ENCODE measurements at places on chromosomes 7 and 10.

DNA sequence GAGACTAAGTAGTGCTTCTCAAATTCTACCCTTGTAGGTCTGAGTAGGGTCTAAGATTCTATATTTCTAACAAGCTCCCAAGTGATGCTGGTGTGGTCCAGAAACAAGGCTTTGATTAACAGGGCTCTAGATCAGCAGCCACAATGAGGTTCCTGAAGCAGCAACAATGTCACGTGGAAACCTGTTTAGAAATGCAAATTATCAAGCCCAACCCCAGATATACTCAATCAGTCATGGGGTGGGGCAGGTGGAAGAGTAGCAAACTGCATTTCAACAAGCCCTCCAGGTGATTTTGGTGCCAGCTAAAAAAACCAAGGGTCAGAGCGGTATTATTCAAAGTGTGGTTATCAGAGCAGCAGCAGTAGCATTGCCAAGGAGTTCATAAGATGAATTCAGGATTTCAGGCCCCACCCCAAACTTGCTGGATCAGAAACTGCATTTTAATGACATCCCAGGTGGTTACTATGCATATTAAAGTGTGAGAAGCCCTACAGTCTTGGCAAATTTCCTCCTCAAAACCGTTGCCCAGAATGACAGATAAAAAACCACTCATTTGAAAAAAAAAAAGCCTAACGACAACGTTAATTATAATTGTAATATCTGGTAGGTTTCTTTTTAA is 199.2 kb downstream of the AHR start:
- no peak for DNase-seq

- DNase-seq: no peak
Measured at GRCh38 chr7:128741491-128741890, 2.3 kb downstream of the CALU start.

GRCh38 chr10:132281915-132282666 is 25.7 kb downstream of the STK32C start:
- no peak for DNase-seq

DNA sequence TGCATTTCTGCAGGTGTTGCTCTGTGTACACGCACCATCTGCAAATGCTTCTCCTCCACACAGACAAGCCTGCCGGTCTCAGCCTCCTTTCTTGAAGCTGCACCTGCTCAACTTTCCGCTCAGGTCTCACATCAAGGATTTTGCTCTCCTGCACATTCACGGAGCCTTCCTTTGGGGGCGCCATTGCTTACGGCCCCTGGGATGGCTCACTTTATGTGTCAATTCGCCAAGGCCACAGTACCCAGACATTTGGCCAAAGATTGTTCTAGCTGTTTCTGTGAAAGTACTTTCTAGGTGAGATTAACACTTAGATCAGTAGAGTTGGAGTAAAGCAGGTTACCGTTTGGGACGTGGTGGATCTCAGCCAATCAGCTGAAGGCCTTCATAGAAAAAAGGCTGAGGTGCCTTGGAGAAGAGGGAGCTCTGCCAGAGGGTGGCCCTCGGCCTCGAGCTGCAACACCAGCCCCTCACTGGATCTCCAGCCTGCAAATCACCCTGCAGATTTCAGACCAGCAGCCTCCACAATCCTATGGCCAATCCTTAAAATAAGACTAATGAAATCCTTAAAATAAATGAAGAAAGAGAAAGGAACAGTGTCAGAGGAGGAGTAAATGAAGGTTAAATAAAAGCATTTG is 39.9 kb upstream of the PPP2R2D start:
- DNase-seq: no peak

DNA sequence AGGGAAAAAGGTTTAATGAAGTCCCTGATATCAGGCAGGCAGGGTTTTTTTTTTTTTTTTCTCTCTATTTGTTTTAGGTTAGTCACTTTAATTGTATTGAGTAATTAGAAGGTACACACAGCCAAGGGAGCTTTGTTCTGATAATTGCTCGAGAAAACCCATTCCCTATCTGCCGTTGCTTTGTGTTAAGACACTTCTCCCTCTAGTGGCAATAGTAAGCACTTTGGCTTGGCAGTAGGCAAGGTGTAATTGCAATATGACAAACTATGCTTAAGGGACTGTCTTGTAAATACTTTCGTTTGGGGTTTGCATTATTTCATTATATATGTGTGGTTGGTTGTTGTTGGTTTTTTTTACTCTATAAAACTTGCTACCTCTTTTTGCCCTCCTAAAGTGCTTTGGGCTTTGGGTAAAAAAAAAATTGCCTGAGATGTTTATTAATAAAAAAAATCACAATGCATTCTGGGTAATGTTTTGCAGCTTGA is 113.4 kb downstream of the BTRC start:
- DNase-seq: peak; percentile 71

DNA sequence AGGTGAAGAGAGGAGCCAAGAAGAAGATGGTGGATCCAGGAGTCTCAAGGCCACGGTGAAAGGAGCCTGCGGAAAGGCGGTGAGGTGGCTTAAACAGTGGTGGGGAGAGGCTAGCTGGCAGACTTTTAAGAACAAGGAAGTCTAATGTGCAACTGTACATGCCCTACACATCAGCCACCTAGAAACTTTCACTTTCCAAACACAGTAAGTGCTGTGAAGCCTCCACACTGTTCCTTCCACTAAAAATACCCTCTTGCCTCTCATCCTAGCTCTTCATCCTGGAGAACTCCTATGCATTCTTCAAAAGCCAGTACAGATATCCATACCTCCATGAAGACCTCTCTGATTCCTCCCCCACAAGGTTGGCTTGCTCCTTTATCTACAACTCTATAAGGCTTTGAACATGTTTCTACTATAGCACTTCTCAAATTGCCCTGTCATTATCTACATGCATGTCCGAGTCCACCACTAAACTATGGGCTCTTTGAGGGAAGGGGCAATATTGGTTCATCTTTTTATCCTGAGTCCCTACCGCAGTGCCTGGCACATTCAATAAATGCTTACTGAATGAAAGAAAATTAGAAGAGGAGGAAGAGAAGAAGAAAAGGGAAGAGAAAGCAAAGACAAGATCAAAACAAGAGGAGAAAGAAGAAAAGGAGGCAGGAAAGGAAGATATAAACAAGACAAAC is 54.2 kb downstream of the DNAJC12 start:
- DNase-seq: no peak

GRCh38 chr10:114917459-114917858 is 20.5 kb upstream of the TRUB1 start:
- DNase-seq: no peak

GRCh38 chr10:35463105-35463867 is 127.0 kb downstream of the CCNY start:
- no peak for DNase-seq

DNA sequence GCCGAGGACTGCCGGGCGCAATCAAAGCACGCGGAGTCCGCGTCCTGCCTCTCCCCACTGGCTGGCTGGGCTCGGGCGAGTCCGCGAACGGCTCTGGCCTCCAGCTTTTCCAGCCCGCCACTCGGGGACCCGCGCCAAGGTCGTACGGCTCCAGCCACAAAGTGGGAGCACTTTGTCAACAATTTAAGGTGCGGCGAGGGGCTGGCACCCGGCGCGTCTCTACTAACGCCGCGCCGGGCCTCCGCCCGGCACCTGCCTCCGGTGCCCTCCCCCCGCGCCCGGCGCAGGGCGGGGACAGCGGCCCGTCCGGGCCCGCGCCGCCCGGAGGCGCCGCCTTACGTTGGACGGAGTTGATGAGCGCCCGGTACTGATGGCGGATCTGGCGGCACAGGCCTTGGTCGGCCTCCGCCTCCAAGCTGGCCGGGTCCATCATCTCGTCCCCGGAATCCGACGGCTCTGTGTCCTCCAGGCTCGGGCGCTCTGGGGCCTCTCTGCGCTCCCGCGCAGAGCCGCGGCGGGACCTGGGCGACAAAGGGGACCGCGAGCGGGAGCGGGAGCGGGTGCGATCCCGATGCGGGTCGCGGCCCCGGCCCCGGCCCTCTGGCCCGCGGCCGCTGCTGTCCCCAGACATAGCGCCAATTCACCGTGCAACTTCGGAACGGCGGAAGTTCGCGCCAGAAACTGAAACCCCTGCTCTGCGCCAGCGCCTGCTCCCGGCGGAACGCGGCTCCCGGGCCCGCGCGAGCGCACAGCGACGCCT is at the start of gene NSMCE4A:
Gene NSMCE4A (minus strand): TSS at position 683 of the 760 bp plus-strand sequence. CDS start 52 bp downstream, at position 631.
- peak; percentile 75 for DNase-seq

GRCh38 chr10:128898133-128898915 is 568.7 kb upstream of the MGMT start:
- DNase-seq: no peak

DNA sequence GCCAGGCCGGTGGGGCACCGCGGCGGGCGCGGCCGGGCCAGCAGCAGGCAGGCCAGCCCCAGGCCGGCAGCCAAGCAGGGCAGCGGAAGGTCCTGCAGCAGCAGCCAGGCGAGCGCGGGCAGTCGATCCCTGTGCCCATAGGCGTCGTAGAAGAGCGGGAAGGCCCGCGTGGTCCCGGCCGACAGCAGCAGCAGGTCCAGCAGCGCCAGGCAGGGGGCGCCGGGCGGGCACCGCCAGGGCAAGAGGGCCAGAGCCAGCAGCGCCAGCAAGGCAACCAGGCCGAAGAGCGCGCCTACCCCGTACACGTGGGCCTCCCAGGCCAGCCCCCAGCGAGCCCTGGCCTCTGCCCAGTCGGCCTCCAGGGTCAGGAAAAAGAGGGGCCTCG is 8.4 kb upstream of the RBM28 start:
- peak; percentile 70 for DNase-seq

DNA sequence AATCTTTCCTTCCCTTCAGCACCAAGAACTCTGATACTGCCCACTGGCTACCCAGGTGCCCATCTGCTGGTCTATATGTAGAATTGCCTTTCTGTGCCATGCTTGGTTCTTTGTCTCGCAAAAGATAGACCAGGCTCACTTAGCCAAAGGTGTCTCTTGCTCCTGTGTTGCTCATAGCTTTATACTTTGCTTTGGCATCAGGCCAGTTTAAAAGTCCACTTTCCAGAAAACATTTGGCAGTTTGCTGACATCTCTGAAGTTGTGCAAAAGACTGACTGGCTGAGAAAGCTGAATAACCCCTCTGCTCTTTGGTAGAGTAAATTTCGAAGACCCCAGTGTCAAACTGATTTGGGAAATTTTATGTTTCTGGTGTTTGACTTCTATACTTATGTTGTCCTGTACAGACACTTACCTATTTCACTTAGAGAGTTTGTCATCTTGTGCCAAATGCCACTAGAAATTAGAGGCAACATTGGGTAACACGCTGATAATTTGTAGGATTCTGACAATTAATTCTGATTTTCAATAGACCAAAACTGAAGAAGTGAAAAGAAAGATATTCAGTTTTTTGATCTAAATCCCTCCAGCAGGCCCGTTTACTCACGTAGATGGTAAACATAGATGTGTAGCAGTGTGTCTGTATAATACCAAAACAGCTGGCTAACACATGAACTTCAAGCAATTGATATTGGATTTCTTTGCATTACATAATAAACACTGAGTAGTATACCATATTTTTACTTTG is 91.1 kb downstream of the CPED1 start:
- peak; percentile 36 for DNase-seq

DNA sequence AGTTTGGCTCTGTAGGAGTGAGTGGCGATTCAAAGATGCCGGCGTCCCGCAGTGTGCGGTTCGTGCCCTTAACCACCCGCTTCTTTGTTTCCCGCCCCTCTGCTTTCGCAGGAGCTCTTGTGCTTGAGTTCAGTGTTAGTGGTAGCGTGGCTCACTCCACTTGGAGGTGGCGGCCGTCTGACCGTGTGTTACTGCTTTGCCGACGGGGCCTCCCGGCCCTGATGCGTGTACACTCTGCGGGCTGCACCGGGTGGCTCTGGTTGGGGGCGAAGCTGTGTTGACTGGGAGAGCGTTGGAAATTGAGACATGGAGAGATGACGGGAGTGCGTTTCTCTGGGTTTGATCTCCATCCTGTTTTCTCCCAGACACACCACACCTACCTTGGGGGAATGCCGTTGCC is 31.4 kb downstream of the SHH start:
- DNase-seq: no peak

GRCh38 chr10:88981435-88981834 is 9.2 kb upstream of the FAS start:
- no peak for DNase-seq

DNA sequence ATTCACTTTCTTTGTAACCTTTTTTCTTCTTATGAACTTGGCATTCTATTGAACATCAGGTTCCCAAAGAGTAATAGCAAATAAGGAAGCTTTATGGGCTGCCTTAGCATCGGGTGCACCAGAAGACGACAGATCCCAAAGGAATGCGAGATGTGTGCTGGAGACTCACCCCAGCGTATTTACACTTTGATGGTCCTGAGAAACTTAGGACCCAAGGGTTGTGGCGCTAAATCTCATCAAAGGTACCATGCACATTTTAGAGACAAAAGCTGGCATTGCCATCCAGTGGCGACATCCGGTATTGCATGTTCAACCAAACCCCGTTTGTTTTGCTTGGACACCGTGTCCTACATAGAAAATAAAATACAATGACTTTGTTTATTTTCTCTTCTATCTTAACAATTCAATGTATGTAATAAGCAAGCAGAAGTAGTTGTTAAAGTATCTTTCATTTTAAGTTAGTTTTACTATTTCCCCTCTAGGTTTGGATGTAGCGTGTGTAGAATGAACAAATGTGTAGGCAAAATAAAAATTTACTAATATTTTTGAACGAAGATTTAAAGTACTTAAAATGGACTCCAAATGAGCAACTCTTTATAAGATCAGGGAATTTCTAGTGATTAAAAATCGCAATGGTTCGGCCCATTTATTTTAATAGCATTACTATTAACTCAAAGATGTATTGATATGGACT is 1154.8 kb downstream of the GATA3 start:
- peak; percentile 55 for DNase-seq

DNA sequence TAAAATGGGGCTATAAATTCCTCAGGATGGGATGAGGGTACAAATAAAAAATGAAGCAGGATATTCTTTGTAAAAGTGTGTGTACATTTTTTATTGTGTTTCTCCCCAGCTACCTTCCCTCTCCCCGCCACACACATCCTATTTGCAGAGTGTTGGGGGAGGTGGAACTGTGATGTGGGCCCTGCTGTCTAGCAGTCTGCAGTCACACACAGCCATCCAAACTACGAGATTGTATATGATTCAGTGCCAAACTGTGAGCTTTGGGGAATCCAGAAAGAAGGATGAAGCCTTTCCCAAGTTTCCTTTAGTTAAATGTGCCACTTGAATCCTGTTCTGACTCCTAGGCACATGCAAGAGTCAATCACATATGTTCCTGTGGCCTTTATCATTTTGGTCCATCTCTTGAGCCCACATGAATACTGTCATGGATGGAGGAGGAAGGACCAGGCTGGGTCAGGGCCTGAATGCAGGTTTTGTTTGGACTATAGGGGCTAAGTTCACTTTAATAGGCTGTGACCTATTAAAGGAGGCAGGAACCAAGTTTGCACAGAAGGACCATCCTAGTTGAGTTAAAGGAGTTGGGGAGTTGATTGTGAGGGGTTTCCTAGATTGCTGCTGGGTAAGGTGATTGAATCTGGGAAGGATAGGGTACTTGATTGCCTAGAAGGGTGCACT is 1.1 kb upstream of the SEMA4G start:
- DNase-seq: no peak

- DNase-seq: no peak
Measured at GRCh38 chr7:55526770-55527169, 45.5 kb downstream of the VOPP1 start.
